ENCODE measurements at places on chromosomes 11 and 22. TPM values are rescaled to one million over a fixed set of nuclear protein-coding genes. Genes with fewer than 3 reads are reported as not detected.

The CD248 gene
- not detected for total RNA-seq

The CKAP5 gene
- 63.8 TPM for total RNA-seq

The OR51E1 gene
- not detected for total RNA-seq

The TOM1 gene
- 176 TPM for total RNA-seq

Measured in myocyte (in vitro differentiated cells).